ENCODE measurements at places on chromosomes 4 and X.

DNA sequence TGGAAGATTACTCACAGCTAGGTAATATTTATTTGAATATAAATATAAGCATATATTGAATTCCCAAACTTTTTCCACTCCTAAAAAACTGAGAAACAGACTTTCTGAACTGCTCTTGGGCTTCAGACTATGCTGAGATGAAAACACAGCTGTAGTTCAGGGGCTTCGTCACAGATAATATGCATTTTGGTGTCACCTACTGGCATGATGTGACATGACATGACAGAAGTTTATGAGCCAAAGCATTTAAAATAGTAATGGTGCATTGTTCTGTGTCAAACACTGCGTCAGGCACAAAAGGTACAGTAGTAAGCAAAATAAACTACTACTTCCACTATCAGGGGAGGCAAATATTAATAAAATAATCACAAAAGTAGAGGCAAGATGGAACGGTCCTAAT lies 171.3 kb downstream of the BTC start:
- no peak for DNase-seq

- no peak for DNase-seq
These were observed 88.6 kb downstream of the PLS3 start for GRCh38 chrX:115649461-115650063.

DNA sequence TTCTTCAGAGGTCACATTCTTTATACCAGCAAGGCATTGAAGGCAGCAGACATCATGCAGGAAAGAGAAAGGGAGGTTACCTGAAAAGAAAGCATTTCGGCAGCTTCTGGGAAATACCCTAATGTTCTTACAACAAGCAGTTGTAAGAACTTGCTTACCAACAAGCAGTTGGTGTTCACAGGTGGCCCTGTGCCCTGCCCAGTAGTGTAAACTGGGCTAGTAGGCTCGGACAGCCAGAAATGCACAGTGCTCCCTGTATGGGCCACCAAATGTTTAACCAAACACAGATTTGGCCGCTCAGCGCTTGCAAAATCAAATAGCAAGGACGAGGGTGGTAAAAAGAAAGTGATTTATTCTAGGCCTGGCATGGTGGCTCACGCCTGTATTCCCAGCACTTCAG lies 20.4 kb upstream of the RHOXF1 start:
- no peak for DNase-seq

- DNase-seq = no peak
These were observed 53.8 kb upstream of the TXK start for GRCh38 chr4:48187813-48188212.

- DNase-seq = no peak
These were observed 124.4 kb downstream of the CHRDL1 start for GRCh38 chrX:110671068-110671803.

DNA sequence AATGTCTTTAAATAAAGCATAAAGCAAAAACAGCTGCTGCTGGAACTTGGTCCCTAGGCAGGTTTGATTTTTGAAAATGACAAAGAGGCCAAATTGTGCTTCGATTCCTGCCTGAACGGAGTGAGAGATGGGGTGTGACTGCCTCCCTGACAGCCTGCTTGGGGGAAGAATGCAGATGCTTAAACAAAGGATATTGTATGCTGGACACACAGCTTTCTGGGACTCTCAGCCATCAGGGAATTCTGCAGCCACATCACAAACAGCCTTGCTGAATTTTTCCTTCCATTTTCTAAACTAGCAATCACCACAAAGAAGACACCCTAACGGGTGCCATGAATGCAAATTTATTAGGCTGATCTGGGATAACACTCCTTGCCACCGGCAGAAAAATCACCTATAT lies 83.9 kb upstream of the CPEB2 start:
- DNase-seq = no peak

DNA sequence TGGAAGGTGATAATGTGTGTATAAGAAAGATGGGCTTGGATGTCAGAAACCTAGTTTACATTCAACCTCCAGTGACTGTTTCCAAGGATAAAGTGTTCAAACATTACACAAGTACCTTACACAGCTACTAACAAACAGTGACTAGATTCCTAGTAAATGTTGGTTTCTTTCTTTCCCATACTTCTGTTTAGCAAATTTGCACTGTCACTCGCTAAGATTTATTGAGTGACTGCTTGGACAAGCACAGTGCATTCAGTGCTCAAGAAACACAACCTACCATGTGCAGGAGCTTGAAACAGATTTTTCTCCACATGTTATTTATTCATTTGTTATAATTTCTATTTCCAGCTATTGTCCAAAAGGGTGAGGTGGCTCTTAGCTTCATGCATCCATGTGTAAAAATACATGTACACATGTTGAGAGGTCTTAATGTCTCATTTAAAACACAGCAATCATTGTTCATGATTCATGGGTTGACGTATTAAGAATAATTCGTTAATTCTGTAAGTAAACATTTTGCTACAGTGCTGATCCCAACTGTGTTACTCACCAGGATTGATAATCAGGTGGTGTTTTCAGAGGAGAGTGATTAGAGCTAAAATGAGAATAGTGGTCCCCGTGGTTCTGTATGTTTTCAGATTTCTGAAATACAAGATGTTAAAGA lies 153.0 kb downstream of the DCLK2 start:
- DNase-seq = no peak

GRCh38 chrX:139892512-139892911 lies 40.3 kb downstream of the ATP11C start:
- DNase-seq = no peak

DNA sequence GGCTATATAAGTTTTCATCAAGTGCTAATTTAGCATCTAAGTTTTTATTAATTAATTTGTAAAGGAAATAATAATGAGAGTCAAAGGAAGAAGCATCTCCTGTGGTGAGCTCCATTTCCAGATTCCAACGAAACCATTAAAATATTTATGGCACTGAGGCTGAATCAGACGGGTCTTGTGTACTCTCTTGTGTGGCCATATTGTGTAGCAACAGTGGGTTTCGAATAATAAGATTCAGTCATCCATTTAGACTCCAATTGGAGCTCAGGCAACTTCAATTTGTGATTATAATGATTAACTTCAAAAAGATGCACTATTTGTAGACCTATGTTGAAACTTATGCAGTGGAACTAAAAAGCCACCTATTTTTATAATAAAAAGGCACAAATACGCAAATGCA lies 82.4 kb downstream of the SNCA start:
- no peak for DNase-seq

DNA sequence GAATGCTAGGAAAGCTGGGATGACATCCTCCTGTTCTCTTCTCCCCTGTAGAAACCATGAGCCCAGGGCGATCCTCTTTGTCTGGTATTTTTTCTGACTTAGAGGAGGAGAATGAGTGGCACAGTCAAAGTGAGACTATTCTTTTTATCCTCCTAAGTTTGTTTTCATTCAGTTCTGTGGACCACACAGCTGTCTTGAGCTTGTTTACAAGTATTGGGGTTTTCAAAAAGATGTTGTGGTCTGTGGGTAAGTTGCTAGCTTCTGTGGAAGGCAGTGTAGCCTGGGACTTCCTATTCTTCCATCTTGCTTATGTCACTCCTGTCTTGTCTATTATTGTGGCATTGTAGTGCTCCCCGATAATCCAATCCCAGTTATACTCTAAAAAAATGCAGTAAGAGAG lies 223.0 kb downstream of the PAPSS1 start:
- no peak for DNase-seq

DNA sequence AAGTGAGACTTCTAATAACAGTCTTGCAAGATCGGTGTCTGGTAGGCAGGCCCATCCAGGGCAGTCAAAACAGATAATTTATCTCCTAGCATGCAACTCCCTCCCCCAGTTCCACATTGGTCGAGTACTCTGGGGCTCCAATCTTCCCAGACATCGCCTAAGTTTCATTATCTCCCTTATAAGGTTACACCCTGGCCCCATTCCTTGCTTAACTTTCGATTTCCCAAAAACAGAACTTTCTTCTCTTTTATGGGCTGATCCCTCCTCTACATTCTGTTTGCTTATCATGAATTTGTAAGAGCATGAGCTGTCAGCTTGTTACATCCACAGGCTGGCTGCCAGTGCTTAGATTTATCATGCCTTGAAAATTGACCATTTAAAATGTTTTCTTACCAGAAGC lies 471.3 kb downstream of the TECRL start:
- no peak for DNase-seq

- no peak for DNase-seq
These were observed 6.0 kb downstream of the PALLD start for GRCh38 chr4:168502861-168503260.

GRCh38 chrX:7054219-7055216 lies 93.0 kb upstream of the STS start:
- DNase-seq = no peak

- no peak for DNase-seq
These were observed 138.4 kb downstream of the CBR4 start for GRCh38 chr4:168871632-168872031.

GRCh38 chr4:167903291-167903721 lies 189.0 kb upstream of the ANXA10 start:
- DNase-seq = no peak

- DNase-seq = peak; percentile 65
These were observed 23.9 kb upstream of the TMSB4X start for GRCh38 chrX:12950851-12951594.

- DNase-seq = no peak
These were observed 155.5 kb downstream of the EMCN start for GRCh38 chr4:100362366-100362765.

DNA sequence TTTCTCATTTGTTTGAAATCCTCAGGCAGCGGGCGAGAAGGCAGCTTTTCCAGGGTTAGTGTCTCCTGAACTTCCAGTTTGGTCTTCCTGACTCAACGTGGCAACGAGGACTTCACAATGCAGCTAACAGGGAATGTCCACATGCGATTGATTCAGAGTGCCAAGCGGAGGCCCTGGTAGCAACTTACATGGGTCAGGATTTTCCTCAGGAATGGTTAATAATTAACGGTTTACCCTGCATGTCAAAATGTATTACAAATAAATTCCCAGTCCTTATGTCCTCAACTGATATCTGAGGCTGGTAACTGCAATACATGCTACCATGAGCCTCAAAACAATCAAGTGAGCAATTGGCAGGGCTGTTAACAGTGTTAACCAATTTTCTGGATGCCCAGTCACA lies 67.2 kb downstream of the MAP3K15 start:
- no peak for DNase-seq

- no peak for DNase-seq
These were observed 50.7 kb downstream of the UBE2NL start for GRCh38 chrX:143934542-143934941.

DNA sequence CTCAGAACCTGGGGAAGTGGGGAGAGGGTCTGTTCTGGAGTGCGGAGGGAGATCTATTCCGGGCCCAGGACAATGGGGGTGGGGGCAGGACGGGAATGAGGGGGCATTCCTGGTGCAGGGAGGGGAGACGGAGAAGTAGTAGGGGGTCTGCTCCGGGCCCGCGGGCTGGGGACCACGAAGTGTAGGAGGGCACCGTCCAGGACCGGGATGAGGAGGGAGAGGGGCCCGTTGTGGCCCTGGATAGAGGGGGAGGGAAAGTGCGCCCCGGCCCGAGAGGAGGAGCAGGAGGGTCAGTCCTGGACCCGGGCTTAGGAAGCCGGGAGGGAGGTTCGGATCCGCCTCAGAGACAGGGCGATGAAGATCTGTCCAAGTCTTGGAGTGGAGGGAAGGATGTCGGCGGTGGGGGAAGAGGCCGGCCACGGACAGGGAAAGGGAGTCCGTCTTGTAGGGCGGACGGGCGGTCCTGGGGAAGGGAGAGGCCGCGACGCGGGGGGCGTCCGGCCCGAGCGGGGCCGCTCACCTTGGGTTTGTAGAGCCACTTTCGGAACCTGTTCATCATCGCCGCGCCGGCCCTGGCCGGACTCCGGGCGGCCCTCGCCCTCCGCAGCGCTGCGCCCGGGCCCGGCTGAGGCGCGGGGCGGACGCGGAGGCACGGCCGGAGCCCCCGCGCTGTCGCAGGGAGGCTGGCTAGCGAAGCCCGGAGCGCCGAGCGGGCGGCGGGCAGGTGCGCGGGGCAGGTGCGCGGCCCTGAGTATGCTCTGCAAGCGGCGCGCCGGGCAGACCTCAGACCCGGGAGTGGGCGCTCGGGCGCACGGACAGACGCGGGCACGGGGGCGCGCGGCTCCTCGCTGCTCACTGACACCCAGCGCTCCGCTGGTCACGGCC lies at the start of gene ZFYVE28:
ZFYVE28 (minus strand) TSS at position 881 of the 885 bp plus-strand sequence; CDS start at position 559, 322 bp downstream.
- no peak for DNase-seq

DNA sequence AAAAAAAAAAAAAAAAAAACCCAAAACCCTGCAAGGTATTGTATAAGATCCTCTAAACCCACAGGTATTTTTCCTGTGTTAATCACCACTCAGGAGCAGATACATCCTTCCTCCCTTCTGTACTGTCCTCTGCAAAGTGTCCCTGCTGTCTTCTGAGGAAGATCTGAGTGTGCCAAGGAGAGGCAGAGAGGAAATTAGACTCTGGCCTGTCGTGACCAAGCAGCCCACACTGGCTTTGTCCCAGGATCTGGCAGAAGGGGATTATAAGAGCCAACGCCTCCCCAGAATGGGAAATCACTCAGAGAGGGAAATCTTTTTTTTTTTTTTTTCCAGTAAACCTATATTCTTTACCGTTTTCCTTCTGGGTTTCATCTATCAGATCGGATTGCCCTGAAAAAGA lies 39.6 kb downstream of the PTCHD1 start:
- DNase-seq = no peak

DNA sequence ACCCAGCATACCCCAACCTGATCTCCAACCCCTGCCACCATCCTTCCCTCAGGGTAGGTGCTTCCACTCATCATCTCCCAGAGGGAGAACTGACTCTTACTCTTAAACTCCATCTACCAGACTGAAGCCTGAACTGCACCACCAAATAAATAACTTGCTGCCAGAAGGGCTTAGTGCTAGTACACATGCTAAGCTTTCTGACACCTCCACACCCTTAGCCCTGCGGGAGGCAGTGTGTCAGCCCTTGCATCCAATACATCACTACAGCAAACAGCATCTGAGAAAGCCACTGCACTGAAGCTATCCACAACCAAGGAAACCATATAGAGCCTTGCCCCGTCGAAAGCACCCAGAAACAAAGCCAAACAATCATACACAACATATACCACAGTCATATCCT lies 68.6 kb upstream of the MCF2 start:
- DNase-seq = no peak

GRCh38 chr4:150940123-150940522 lies 75.0 kb downstream of the LRBA start:
- DNase-seq = no peak

DNA sequence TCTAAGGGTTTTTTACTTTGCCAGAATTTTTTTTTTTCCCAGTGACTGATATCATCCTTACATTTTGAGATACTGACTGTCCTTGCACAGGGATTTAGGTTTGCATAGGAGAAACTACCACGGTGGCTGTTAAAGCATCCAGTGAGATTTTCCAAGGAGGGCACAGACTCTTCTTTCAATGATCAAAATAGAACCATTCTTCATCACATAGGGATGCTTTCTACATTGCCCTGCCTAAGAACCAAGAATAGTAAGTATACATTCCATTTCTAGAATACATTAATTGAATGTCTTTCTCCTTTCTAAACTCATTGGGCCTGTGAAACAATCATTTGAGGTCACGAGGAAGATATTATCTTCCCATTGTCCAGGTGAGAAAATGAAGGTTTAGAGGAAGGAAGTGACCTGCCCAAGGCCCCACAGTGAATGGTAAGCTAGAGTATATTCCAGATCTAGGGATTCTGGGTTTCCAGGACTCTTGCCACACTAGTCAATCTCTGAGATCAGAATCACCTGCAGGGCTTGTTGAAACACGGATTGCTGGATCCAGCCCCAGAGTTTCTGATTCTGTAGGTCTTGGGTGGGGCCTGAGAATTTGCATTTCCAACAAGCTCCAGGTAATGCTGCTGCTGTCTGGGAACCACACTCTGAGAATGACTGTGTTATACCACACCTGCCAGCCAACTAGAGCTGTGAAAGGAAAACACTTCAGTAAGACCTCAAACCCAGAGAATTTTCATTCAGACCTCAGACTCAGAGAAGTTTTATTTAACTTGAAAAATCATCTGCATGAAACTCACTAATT lies 17.7 kb upstream of the TMEM154 start:
- no peak for DNase-seq
